ENCODE measurements at places on chromosomes 7 and 10.
A peak's percentile ranks its signal among the peaks of the same experiment; 100 is the strongest.

- H3K27me3 ChIP-seq = peaks cover 22% of the 10 kb centered on the region
- H3K4me3 ChIP-seq = no peak overlapping the region
- DNase-seq = peak; percentile 7
- no peaks in the 10 kb centered on the region for H3K4me1 ChIP-seq
- no peaks in the 10 kb centered on the region for H3K36me3 ChIP-seq
Measured at GRCh38 chr10:103535595-103535994, 42.1 kb downstream of the NEURL1 start.

- no peaks in the 10 kb centered on the region for H3K36me3 ChIP-seq
- peak overlapping the region; percentile 26 for H3K27ac ChIP-seq
- peaks cover 10% of the 10 kb centered on the region for H3K4me1 ChIP-seq
- no peak for DNase-seq
- H3K27me3 ChIP-seq = no peaks in the 10 kb centered on the region
- no peak overlapping the region for H3K4me3 ChIP-seq
Measured at GRCh38 chr10:4651404-4652037, 174.5 kb upstream of the AKR1E2 start.

DNA sequence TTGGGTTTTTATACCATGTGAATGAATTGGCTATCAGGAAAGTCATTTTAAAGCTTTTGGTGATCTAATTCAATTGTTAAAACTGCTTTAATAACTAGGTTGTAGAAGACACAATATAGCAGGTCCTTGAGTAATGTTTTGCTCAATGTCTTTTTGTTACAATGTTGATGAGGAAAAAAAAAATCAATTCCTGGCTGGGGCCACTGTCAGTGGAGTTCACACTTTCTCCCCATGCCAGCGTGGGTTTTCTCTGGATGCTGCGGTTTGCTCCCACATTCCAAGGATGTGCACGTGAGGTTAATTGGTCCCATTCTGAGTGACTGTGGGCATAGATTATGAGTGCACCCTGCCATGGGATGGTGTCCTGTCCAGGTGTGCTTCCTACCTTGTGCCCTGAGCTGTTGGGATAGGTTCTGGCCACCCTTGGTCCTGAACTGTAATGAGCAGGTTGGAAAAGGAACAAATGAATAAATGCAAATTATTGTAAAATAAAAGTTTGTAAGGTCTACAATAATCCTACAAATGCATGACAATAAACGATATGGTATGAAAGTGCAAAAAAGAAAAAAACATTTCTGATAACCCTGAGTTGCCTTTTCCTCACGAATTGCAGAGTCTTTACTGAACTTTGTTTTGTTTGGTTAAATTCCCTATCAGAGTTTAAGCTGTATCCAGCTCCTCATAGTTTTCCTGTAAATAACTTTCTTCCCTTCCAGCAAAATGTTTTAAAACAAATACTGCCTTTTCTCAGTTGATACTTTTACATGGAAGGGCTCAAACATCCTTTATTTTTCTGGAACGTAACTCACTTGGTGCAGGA is 62.7 kb downstream of the AKR1C4 start:
- H3K27me3 ChIP-seq = no peaks in the 10 kb centered on the region
- H3K4me3 ChIP-seq = no peak overlapping the region
- no peaks in the 10 kb centered on the region for H3K36me3 ChIP-seq
- no peak for DNase-seq
- no peak overlapping the region for H3K27ac ChIP-seq

DNA sequence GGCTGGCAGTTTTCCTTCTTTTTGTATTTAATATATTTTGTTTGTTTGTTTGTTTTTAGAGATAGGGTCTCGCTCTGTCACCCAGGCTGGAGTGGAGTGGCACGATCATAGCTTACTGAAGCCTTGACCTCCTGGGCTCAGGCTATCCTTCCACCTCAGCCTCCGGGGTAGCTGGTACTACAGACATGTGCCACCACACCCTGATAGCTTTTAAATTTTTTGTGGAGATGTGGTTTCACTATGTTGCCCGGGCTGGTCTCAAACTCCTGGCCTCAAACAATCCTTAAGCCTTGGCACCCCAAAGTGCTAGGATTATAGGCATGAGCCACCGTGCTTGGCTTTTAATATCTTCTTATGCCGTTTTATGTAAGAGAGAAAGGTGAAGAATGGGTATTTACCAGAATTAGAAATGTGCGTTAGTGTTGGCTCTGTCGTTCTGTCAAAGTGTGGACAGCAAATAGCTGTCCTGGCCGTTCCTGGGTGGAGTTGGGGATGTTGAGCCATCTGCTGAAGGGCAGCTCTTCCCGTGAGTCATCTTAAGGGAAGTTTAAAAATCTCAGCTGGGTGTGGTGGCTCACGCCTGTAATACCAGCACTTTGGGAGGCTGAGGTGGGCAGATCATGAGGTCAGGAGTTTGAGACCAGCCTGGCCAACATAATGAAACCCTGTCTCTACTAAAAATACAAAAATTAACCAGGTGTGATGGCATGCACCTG is 14.8 kb downstream of the OGDH start:
- H3K36me3 ChIP-seq = peaks cover 39% of the 10 kb centered on the region
- no peaks in the 10 kb centered on the region for H3K27me3 ChIP-seq
- H3K4me1 ChIP-seq = peaks cover 69% of the 10 kb centered on the region
- no peak for DNase-seq
- H3K27ac ChIP-seq = no peak overlapping the region
- H3K4me3 ChIP-seq = no peak overlapping the region

- peaks cover 16% of the 10 kb centered on the region for H3K27me3 ChIP-seq
- H3K4me1 ChIP-seq = peaks cover 18% of the 10 kb centered on the region
- DNase-seq = no peak
- H3K36me3 ChIP-seq = no peaks in the 10 kb centered on the region
- no peak overlapping the region for H3K4me3 ChIP-seq
Measured at GRCh38 chr10:79116368-79116767, 47.6 kb downstream of the ZMIZ1 start.

GRCh38 chr10:79403441-79404230 is 41.8 kb downstream of the ZCCHC24 start:
- no peaks in the 10 kb centered on the region for H3K36me3 ChIP-seq
- no peak for DNase-seq
- H3K27ac ChIP-seq = no peak overlapping the region
- H3K27me3 ChIP-seq = no peaks in the 10 kb centered on the region
- no peaks in the 10 kb centered on the region for H3K4me1 ChIP-seq
- no peak overlapping the region for H3K4me3 ChIP-seq

DNA sequence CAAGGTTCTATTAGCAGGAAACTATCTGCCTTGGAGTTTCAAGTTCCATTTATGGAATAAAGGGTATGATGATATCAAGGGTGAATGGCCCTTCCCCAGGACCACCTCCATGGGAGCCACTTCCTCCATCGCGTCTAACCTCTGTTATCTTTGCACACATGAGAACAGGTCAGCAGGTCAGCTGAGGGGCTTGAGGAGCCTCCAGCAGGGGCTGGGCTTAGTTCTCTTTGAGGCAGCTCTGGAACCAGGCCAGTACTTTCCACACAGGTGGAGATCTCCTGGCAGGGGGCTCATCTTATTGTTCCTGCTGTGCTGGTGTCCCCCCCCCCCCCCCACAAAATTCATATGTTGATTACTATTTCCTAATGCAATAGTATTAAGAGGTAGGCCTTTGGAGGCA is 472.2 kb upstream of the ZMIZ1 start:
- H3K27ac ChIP-seq = no peak overlapping the region
- H3K4me3 ChIP-seq = no peak overlapping the region
- H3K4me1 ChIP-seq = no peaks in the 10 kb centered on the region
- DNase-seq = no peak

DNA sequence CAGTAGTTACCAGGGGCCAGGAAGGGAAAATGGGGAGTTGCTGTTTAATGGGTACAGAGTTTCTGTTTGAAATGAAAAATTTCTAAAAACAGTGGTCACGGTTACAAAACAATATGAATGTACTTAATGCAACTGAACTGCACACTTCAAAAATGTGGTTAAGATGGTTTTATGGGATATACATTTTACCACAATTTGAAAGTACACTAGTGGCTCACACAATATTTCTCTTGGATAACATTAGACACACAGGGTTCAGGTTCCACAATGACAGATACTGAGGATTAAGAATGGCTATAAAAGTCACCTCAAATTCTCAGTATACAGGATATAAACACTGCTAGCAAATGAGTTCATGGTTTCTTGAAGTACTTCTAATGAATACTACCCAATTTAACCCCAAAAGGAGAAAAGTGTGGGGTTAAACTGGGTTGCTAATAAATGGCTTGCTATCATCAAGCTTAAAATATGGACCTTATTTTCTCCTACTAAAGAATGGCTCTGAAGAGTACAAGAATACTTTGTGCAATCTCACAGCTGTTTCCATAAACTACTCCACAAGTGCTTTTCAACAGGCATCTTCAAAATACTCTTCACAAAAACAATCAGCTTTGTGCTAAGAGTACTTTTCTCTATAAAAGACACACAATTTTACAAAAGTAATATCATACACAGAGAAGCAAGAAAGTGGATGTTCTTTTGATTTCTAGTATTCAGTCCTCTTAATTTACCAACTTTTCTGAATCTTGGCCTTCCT is 92.9 kb downstream of the SRPK2 start:
- peak overlapping the region; percentile 53 for H3K27ac ChIP-seq
- peaks cover 10% of the 10 kb centered on the region for H3K36me3 ChIP-seq
- no peak for DNase-seq
- H3K27me3 ChIP-seq = no peaks in the 10 kb centered on the region

GRCh38 chr10:9427209-9427608 is 1372.7 kb downstream of the GATA3 start:
- no peaks in the 10 kb centered on the region for H3K27me3 ChIP-seq
- H3K4me1 ChIP-seq = no peaks in the 10 kb centered on the region
- no peak overlapping the region for H3K4me3 ChIP-seq

- H3K4me1 ChIP-seq = no peaks in the 10 kb centered on the region
- no peak overlapping the region for H3K4me3 ChIP-seq
- H3K36me3 ChIP-seq = no peaks in the 10 kb centered on the region
- no peaks in the 10 kb centered on the region for H3K27me3 ChIP-seq
- no peak for DNase-seq
Measured at GRCh38 chr7:83824214-83824613, 175.3 kb upstream of the SEMA3E start.

DNA sequence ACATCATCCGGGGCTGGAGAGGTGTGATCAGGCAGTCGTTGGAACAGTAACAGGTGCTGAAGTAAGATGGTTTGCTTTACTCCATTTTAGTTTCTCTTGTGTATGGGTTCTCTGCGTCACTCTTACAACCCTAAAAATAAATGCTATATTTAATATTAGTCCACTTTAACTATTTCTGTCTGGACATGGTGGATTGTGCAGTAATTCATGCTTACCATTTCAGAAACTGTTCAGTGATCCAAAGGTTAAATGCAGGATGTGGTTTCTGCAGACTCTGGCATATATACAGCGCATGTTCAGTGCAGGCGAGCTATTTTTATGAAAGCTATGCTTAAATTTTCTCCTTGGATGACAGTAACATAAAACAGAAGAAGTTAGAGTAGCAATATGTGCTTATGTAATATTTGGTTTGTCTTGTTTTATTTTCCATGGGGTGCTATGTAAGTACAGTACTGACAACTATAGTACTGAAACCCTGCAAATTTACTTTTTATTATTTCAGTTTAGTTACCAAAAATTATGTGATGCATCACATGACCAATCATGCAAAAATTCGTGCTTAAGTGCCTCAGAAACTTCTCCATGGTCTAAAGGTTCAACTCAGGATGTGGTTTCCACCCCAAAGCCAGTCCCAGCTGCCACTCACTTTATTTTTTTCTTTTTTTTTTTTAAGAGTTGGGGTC is 46.6 kb upstream of the GRID1 start:
- no peaks in the 10 kb centered on the region for H3K27me3 ChIP-seq
- no peaks in the 10 kb centered on the region for H3K36me3 ChIP-seq
- H3K4me3 ChIP-seq = peak overlapping the region; percentile 62
- H3K27ac ChIP-seq = peak overlapping the region; percentile 83
- DNase-seq = no peak

DNA sequence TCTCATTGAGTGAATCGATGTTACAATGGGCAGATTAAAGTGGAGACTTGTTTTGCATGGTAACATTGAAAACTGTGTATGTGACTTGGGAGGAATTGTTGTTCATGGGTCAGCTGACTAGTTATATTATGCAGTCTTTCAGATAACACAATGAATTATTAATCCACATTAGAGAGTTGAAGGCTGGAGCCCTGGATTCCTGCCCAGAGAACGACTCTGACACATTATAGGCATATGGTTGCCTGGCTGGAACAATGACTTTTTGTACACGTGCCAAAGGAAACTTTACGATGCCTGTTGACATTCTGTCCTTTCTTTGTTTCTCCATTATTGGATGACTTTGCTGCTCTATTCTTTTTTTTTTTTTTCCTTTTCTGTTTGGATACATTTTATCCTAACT is 52.3 kb upstream of the TMEM229A start:
- H3K27me3 ChIP-seq = no peaks in the 10 kb centered on the region
- no peak for DNase-seq
- H3K36me3 ChIP-seq = no peaks in the 10 kb centered on the region
- H3K27ac ChIP-seq = no peak overlapping the region
- no peaks in the 10 kb centered on the region for H3K4me1 ChIP-seq
- no peak overlapping the region for H3K4me3 ChIP-seq

DNA sequence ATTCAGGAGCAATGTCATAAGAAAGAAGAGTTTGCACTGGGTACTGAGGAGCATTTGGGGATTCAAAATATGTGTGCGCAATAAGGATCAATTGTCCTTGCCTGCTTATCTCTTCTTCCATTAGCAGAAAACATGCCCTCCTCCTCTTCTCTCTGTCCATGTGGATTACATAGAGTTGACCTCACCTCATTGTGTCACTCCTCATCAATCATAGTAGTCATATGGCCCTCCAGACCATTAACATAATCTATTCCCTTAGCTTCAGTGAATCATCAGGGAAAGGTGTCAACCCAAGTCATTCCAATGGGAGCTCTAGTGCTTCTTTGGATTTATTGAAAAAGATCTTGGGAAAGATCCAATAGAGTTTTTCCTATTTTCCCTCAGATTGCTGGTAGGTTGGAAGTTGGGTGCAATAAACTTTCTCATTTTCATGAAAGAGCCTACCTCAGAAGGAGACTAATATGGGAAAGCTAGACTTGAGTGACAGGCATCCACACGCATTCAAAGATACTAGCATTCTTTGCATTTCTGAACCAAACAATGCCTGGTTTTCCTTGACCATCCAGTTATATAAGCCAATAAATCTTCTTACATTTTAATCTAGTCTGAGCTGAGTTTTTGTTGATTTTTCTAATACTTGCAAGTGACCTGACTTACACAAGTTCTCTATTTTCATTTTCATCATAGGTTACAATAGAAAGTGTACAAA is 71.5 kb upstream of the FAM13C start:
- no peak overlapping the region for H3K4me3 ChIP-seq
- no peaks in the 10 kb centered on the region for H3K4me1 ChIP-seq
- DNase-seq = no peak
- no peaks in the 10 kb centered on the region for H3K36me3 ChIP-seq
- no peak overlapping the region for H3K27ac ChIP-seq

- no peaks in the 10 kb centered on the region for H3K36me3 ChIP-seq
- H3K27ac ChIP-seq = no peak overlapping the region
- H3K27me3 ChIP-seq = peaks cover 2% of the 10 kb centered on the region
- H3K4me1 ChIP-seq = no peaks in the 10 kb centered on the region
Measured at GRCh38 chr10:29895456-29895855, 163.9 kb downstream of the JCAD start.

DNA sequence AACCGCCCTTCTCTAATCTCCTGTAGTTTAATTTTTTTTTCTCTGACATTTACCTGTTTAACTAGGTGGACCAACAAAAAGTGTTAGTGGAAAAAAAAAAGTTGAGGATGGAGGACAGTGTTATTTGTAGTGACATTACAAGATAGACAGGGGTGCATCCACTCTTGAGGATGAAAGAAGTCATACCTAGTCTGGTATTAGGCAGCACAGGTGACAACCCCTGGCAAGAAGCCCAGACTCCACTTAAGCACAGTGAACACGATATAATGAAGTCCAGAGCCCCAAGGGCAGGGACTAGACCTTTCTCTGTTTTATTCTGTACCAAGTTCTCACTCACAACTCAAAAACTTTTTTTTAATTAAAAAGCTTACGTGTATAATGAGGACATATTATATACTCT is 268.4 kb downstream of the GPR37 start:
- DNase-seq = no peak
- H3K27ac ChIP-seq = no peak overlapping the region
- H3K4me3 ChIP-seq = no peak overlapping the region

All from activated B cell treated with CpG ODN at 0.5 μM for 24 hours (primary cell).